ENCODE measurements at places on chromosomes 6 and 20.

- DNase-seq, result no peak
Observed at GRCh38 chr6:127949251-127949650, 48.4 kb upstream of the THEMIS start.

- no peak for DNase-seq
Observed at GRCh38 chr6:158765499-158766068, 53.6 kb downstream of the EZR start.

DNA sequence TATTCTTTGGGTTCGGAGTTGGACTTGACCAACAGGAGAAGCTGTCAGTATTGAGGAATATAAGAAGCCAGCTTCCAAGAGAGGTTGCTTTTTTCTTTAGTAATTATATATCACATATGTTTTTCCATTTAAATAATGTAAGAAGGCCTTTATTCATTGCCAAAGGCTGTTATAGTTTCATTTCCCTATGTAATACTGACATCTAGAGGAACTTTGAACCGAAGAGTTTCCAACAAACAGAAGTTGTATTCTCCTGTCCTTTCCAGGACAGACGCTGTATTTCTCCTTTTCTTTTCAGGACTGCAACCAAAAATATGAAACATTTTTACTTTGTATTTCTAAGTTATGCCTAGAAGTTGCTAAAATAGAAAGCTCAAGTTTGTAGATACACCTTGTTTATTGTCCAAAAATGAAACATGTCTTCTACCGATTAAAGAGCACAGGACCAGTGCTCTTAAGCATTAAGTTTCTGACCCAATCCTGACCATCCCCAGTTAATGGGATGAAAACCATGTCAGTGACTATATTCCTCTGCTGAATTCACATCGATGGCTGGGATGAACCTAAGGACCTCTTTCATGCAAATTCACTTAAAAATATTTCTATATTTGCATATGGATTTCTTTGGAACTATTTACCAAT, 55.1 kb downstream of the MYLK4 start:
- no peak for DNase-seq

GRCh38 chr20:61761453-61762166, 304.1 kb downstream of the TAF4 start:
- no peak for DNase-seq

DNA sequence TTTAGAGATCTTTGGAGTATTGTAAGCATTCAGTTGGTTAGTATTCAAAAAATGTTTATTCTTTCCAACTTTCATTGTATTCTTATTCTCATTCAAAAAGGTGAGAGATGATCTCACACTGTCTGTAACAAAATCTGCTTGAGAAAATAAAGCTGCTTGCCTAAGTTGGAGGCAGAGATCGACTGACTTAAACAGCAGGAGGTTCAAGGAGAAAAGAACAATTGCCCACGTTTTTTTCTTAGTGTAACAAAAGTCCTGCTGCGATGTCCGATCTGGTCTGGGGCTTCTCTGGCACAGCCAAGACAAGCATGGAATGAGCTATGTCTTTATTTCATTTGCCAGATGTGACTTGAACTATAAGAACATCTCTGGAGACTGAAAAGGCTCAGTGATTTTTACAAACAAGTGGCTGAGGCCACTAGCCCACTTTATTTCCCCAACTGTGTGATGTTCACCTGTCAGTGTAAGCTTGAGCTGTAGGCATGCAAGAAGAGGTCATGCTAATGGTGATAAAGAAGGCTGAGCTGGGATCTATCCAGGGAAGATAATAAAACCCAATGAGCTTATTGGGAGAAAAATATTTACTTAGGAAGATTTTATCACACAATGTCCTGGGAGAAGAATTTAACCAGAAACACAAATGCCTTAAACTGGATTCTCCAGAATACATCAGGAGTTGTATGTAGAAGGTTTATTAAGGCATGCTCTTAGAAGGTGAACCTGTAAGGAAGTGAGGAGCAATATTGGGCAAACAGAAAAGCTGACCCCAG, 580.1 kb upstream of the BTBD3 start:
- no peak for DNase-seq

DNA sequence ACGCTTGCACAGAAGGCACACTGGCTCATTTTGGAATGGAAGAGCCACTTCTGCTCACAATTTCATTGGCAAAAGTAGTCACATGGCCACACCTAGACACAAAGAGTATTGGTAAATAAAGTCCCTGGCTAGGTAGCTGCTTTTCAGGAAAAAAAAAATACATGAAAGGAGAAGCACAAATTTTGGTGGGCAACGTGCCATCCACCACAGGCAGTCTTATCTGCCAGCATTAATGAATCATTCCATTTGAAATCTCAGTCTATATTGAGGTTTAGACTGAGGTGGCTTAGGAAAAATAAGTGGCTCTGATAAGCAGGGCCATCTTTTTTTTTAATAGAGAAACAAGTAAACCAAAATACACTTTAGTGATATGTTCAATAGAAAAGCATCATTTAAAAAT, 44.3 kb downstream of the ADGRB3 start:
- no peak for DNase-seq

GRCh38 chr6:142966294-142966693, 21.3 kb upstream of the HIVEP2 start:
- no peak for DNase-seq

GRCh38 chr6:845101-845500, 152.2 kb upstream of the EXOC2 start:
- no peak for DNase-seq

DNA sequence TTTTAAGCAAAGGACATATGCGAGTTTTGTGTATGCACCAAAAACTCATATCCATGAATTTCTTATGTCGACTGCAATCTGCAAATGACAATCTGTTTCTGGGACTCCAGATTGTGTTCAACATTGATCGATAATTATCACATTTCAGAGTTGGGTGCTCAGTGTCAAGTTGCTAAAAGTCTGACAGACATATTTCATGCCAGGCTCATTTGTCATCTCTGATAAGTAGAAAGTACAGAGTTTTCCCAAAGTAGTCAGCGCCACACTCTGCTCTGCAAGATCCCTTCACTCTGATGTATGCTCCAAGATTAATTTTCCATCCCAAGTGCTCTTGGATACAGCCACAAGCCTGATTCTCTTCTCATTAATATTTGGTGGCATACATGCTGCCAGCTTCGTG, 331.1 kb downstream of the DOK5 start:
- DNase-seq, result no peak

- DNase-seq, result no peak
Observed at GRCh38 chr20:19495905-19496703, 262.0 kb upstream of the RIN2 start.

GRCh38 chr20:45128099-45128498, 3.8 kb upstream of the WFDC12 start:
- no peak for DNase-seq

GRCh38 chr6:105373481-105373880, 29.4 kb downstream of the PREP start:
- DNase-seq, result no peak

DNA sequence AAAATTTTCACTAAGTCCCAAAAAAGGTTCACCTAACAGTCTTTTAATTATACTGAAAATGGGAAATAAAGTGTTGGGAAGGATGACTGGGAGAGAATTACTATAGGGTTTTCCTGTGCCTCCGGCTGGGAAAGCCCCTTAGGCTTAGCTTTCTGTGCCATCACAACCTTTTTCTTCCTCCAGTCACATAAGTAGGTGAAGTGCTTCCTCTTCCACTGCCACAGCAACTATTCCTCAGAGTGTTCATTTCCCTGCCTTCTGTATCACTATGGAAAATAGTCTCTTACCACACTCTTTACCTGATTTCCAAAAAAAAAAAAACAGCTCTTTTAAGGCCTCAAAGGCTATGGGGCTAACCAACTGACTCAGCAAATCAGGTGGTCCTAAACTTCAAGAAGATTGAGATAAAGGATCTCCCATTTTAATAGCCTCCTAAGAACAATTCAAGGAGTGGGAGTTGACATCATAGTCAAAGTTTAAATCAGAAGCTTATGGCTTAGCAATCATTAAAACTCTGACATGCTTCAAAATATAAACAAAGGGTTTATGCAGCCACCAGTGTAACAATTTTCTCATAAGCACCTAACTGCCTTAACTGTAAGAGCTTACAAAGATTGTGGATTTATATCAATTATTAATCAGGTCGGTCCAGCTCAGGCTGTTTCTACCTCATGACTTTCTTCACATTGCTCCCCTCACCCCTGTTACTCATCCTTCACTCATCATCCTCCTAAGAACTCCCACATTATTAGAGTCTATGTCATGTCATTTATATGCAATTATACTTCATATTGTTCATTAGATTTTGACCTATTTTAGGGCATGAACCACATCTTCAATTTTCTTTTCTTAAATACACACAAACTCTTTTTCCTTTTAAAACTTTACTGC, 95.3 kb downstream of the RNGTT start:
- DNase-seq, result no peak

DNA sequence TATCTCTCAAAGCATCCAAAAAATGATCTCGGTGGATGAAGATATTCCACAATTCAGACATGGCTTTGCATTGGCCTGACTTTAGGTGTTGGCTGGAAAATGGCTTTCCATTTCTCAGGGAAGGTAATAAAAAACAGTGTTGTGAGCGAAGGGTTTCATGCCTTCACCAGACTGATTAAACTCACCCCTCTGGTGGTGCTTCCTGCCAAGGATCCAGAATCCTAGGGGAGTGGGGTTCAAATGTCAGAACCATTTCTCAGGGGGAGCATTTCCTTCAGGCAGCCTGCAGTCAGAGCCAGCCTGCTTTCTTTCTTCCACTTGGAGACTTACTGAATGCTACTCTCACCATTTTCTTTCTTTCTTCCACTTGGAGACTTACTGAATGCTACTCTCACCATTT, 45.7 kb upstream of the SMIM28 start:
- DNase-seq, result no peak

DNA sequence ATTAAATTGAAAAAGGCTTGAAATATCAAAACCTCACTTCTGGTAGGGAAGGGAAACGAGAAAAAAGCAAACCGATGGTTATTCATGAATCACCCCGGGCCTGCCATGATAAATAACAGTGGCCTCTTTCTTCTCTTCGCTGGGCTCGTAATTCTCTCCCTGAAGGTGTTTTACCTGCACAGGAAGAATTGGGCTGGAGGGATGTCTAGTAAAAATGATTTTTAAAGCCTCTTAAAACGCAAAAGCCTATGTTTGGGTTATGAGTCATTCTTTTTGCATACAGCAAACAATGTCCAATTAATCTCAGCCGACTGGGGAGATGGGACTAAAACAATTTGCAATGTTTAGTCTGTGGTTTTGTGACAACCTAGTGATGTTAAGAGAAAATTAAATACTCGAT, 16.8 kb downstream of the LINC00237 start:
- DNase-seq, result no peak

GRCh38 chr6:154615483-154616025, 105.1 kb upstream of the CNKSR3 start:
- no peak for DNase-seq

DNA sequence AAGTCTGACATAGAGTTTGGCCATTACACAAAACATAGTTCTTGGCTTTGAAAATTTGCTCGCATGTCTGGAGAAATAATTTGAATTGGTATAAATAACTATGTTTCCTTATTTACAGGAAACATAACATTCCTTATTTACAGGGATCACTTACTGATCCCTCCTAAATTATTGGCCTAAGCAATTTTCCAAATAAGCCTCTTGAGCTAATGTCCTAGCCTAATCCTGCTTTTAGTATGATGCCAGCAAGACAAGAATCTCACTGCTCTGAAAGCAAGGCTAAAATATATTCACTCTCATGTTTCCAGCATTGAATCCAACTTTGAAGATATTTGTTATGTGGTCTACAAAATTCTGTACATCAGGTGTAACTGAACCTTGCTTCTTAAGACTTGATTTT, 4.1 kb upstream of the TBC1D32 start:
- DNase-seq, result no peak

DNA sequence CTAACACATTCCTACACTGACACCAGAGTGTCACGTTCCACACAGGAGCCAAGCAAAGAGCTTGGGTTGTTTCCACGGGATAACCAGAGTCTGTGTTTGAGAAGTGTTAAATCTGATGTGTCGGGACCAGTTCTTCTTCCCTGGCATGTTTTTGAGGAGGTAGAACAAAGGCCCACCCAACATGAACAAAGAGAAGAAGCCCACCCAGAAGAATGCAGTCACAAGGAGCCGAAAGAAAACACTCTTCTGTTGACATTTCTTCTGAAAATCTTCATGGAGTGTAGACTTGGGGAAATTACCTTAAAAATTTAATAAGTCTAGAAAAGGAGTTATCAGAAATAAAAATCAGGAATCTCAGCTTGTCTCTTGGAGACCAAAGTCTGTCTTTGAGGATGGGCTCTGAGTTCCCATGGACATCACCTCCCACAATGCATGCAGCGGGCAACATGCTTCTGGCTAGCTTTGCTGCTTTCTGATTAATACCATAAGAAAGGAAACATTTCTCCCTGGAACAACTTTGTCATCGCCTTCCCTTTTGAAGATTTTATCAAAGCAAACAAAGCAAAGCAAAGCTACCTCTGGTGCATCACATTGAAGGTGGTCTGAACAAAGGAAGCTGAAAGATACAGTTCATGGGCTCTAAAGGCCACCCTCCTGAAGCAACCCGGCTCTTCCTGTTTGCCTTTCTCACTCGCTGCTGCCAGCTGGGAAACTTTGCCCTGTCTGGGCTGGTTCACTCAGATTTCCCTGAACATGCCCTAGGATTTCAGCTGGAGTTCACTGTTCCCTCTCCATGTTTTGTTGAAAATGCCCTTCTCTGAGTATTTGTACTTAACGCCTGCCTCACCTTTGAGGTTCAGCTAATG, 448.1 kb downstream of the KIF16B start:
- DNase-seq, result no peak

DNA sequence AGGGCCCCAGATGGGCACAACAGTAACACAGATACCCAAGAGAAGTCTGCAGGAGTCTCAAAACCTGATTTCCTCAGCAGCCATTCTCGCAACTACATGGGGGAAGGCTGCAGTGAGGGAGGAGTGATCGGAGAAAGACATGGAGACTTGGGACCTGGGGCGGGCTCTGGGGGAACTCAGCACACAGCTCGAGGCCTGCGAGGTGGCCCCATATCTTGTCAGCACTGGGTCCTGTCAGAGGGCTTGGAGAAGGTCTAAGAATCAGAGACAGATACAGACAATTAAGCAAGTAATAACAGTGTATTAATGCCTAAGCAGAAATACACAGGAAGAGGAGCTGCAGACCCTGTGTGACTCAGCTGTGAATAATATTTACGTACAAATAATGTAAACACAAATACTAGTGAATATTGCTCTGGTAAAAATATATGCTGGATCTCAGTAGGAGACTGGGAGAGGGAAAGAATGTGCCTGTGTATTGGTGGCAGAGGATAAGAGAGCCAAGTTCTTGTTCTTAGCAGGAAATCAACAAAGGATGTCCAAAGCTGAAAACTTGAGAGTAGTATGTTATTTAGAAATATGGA, 336.2 kb downstream of the ZFAND3 start:
- no peak for DNase-seq

GRCh38 chr6:155130161-155130853, 133.5 kb upstream of the CLDN20 start:
- DNase-seq, result no peak

GRCh38 chr6:94956910-94957309, 620.4 kb upstream of the MANEA start:
- DNase-seq, result no peak

GRCh38 chr6:94217836-94218235, 798.5 kb upstream of the EPHA7 start:
- no peak for DNase-seq

- DNase-seq, result no peak
Observed at GRCh38 chr6:140544431-140544830, 1170.0 kb upstream of the CITED2 start.
